ENCODE measurements at places on chromosomes 12 and 14. TPM values are rescaled to one million over a fixed set of nuclear protein-coding genes. Genes with fewer than 3 reads are reported as not detected.

NEUROD4 gene
- total RNA-seq: not detected

DNA sequence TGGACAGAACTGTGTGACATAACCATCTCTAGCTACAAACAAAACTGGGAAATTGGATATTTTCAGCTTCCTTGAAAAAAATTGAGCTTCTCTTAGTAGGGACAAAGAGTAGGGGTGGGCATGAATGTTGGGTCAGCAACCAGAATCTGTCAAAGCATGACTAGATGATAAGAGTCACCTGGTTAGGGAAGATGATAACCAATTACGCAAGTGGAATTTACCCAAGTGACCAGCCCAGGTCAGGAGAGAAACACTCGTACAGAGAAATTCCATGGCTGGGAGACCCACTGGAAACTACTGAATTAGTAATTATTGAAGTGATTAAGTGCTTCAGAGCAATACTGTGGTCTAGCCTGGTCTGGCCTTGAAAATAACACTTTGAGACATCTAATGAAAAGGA, 36.3 kb upstream of the C12orf75 start:
- DNase-seq: no peak

DNA sequence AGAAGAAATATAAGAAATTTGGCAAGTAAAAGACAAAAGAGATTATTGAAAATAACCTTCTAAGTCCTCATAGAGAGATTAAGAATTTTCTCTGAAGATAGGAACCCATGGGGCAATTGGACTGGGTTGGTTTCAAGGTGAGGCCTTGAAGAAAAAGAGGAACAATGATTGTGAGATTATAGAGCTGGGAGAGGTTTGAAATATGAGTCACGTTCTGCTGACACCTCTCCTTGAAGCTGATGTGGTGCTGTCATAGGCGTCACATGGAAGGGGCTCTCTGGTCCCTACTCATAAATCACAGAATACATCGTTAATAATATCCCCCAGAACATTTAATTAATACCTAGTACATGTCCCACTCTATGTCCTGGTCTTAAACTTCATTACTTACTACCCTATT, 227.6 kb upstream of the PDE3A start:
- DNase-seq: no peak

- no peak for DNase-seq
Measured at GRCh38 chr14:52069307-52070050, 620 bp upstream of the NID2 start.

SPIC gene
- not detected for total RNA-seq

RND1 gene
- 7.4 TPM for total RNA-seq

MLEC gene
- 268 TPM for total RNA-seq

- DNase-seq: no peak
Measured at GRCh38 chr14:22434901-22435550, 154.0 kb downstream of the DAD1 start.

DNA sequence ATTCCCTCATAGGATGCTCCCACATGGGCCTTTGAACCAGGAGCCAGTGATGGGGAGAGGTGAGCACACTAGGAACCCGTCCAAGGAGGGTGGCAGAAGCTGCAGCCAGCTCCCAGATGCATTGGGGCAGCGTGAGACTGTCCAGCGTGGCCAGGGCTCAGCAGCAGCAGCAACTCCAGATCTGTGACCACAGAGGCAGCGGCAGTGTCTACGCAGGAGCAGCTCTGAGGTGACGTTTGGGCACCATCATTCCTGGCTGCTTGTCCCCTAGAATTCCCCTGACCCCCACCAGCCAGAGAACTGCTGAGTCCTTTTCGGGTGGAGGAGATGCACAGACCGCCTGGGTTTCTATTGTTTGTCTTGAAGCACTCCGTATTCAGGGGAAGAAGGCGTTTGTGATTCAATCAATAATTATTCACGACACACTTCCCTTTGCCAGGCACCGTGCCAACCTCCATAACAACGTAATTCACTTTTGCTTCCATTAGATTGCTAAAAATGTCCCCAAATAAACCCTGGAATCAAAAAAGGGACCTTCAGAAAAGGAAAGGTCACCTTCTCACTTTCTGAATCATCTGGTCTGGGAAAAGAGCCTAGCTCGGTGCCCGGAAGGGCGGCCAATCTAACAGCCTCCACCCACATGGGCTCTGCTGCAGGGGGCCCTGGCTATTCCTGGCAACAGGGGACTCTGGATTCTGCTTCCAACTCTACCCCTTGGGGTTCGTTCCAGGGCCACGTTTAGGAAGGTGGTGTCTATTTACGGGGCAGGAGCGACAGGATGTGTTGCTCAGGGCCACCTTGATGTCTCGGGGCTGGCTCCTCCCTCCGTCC, 11.4 kb upstream of the BDKRB2 start:
- no peak for DNase-seq

GRCh38 chr14:76826122-76826521, at the start of gene LRRC74A:
TSS of gene LRRC74A (plus strand) at chr14:76826408. CDS start at chr14:76826698, 290 bp downstream.
- DNase-seq: no peak

DNA sequence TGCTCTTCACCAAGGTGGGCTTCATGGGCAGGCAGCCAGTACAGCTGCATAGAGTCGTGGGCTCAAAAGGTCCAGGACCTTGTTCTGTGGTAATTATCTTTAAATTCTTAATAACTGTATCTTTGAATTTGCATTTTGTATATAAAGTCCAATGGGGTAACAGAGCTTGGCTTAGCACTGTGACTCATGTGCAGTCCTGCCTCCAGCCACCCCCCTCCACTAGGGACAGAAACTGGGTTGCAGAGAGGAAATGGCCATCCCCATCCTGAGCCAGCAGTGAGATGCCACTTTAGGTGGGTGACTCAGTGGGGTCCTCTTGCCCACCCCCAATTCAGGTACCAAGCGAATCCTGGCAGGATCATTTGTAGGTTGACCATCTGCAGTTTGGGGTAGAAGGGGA, 48.1 kb downstream of the EPS8 start:
- no peak for DNase-seq

CD4 gene
- total RNA-seq: not detected

PPP1R36 gene
- total RNA-seq: 0.40 TPM

GRCh38 chr12:75933101-75933500, 98.5 kb downstream of the PHLDA1 start:
- peak; percentile 69 for DNase-seq

DNA sequence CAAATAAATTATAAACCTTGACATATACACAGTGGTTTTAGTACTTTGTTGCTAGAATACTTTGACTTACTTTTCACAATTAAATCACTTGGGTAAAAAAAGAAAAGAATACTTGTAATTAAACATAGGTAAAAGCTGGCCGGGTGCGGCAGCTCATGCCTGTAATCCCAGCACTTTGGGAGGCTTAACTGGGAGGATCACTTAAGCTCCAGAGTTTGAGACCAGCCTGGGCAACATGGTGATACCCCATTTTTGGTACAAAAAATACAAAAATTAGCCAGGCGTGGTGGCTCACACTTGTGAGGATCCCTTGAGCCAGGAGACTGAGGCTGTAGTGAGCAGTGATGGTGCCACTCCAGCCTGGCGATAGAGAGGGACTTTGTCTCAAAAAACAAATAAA, 7.8 kb downstream of the STX2 start:
- DNase-seq: no peak

EEA1 gene
- total RNA-seq: 27.4 TPM

GLS2 gene
- 1.9 TPM for total RNA-seq

MANSC1 gene
- 74.5 TPM for total RNA-seq

DNA sequence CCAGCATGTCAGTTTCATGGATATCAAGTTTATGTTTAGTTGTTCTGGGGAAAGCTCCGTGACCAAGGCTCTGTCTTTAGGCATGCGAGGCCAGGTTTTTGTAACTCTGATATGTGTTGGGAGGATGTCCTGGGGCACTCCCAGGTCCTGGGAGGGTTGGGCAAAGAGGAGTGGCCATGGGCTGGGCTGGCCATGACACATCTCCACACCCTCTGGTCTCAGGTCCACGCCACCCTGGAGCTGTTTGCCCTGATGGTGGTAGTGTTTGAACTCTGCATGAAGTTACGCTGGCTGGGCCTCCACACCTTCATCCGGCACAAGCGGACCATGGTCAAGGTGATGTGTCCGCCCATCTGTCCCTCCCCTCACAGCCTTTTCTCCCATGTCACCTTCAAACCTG, 46.4 kb downstream of the TPCN1 start:
- no peak for DNase-seq

DNA sequence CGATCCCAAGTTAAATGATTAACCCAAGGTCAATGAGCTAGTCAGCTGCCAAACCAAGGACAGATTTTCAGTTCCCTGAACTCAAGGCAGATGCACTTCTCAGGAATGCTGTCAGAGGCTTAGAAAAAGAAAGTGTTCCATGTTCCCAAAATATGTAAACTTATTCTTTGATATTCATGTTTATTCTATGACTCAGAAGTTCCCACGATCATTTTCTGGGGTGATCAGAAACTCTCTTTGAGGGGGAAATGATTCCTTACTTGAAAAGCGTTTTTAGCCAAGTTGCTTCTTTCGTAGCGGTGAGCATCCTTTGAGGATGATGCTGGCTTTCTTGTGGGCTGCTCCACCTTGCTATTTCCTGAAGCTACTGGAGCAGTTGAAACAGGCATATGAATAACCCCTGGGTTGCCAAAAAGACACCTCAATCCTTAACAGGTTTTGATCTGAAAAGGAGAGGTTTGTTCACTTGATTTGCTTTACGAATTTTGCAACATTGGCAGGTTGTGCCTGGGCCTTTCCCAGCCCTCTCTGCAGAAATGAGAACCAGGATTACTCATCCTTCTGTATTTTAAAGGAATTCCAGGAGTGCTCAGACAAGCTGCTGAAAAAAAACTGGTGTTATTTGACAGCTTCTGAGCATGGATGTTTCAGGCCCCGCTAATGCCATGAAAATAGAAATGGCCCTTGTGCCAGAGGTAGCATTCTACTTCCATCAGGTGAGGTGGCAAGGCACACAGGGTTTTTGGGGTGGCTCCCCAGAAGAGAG, 121.4 kb upstream of the HIF1A start:
- DNase-seq: no peak

- DNase-seq: no peak
Measured at GRCh38 chr12:54479421-54479820, 6.0 kb upstream of the GTSF1 start.

DNA sequence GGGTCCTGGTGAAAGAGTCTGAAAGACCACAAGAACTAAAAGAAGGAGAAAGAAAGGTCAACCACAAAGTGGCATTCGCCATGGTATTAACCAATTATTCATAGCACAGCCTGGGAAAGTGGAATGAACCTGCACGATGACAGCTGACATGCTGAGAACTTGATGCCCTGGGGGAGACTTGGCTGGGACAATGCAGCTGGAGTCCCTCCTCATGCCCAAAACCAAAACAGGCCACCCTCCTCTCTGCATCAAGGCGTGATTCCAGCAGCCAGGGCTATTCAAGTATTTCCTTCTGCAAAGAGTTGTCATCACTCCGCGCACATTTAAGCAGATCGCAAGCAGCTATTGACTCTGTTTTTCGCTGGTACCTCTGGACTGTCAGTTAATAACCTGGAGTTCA, 167.1 kb upstream of the NOS1 start:
- no peak for DNase-seq

- no peak for DNase-seq
Measured at GRCh38 chr12:80877721-80878265, 59.9 kb downstream of the LIN7A start.

GRCh38 chr14:71591929-71592328, 340.3 kb upstream of the RGS6 start:
- DNase-seq: peak; percentile 18

RNASE3 gene
- not detected for total RNA-seq

DNA sequence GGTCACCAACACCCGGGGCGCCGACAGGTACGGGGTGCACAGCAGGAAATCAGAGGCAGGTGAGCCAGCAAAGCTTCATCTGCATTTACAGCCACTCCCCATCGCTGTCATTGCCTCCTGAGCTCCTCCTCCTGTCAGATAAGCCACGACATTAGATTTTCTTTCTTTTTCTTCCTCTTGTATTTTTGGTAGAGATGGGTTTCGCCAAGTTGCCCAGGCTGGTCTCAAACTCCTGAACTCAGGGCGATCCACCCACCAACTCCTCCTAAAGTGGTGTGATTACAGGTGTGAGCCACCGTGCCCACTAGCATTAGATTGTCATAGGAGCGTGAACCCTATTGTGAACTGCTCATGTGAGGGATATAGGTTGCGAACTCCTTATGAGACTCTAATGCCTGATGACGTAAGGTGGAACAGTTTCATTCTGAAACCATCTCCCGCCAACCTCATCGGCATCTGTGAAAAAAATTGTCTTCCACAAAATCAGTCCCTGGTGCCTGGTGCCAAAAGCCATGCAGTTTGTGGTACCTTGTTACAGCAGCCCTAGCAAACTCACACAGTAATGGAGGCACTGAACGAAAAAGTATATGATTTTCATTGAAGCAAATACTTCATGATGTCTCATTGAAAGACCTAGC, 1.5 kb downstream of the STYK1 start:
- peak; percentile 49 for DNase-seq

HOXC5 gene
- 0.20 TPM for total RNA-seq

GRCh38 chr12:48349471-48349870, 1.2 kb downstream of the ZNF641 start:
- no peak for DNase-seq

PRPH gene
- not detected for total RNA-seq

OR6C3 gene
- not detected for total RNA-seq

DNA sequence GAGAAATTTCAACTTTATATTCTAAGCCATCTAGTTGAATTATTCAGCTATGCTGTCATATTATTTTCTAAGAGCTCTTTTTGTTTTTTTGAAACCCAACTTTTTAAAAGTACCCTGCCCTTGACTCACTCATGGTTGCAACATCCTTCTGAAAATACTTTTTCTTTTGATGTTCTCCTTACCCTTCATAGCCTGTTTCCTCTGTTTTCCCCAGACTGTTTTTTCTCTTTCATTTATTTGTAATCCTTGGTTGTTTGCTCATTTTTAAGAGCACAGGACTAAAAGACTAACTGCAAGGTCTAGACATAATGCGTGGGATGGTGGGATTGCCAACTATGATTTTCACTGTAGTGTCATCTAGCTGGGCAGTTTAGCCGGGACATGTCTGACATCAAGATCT, 21.2 kb upstream of the CDKL1 start:
- DNase-seq: no peak

GRCh38 chr12:33663000-33663654, 223.5 kb upstream of the SYT10 start:
- no peak for DNase-seq

DNA sequence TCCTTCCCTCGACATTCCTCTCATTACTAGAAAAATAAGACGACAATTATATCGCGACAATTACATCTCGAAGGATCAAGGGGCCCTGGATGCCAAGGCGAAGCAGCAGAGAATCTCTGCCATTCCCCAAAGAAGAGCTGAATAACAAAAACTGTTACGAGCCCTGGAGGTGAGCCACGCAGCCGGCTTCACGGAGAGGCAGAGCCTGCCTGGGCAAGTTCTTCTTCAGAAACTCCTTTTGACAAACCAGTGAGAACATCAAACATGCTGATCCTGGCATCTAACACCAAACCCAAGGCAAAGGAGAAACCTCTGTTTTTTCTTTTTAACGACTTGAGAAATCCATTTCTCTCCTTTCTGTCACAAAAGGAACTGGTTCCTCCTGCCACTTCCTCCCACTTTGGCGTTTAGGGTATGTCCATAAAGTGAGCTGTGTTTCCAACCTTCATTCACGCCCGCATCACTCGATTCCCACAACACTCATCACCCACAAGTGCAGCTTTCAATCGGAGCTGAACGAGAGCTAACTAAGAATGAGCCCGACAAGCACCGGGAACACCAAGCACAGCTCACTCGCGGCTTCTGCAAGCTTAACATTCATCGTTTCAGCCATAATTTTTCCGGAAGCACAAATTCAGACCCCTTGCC, 21.5 kb downstream of the CCDC88C start:
- no peak for DNase-seq

- DNase-seq: no peak
Measured at GRCh38 chr12:76276499-76277151, 71.6 kb downstream of the BBS10 start.

- DNase-seq: no peak
Measured at GRCh38 chr12:48793696-48794095, 4.8 kb upstream of the ADCY6 start.
